ENCODE measurements at places on chromosomes 6 and 20.

DNA sequence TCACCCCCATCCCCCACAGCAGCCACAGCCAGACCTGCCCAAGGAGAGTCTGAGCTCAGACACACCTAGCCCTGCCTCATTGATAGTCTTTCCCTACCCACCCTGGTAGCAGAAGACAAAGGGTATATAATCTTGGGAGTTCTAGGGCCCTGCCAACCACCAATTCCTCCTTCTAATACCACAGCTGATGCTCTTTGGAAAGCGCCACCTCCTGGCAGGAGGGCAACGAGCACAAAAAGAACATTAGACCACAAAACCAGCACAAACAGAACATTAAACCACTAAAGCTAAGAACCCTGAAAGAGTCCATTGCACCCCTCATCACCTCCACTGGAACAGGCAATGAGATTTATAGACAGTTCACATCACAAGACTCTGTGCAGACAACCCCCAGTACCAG, 195.8 kb upstream of the FUT9 start:
- no peak for DNase-seq

GRCh38 chr6:110548110-110548847, 71.9 kb upstream of the SLC22A16 start:
- DNase-seq, result no peak

GRCh38 chr6:79797163-79797764, 150.1 kb downstream of the ELOVL4 start:
- DNase-seq, result no peak

DNA sequence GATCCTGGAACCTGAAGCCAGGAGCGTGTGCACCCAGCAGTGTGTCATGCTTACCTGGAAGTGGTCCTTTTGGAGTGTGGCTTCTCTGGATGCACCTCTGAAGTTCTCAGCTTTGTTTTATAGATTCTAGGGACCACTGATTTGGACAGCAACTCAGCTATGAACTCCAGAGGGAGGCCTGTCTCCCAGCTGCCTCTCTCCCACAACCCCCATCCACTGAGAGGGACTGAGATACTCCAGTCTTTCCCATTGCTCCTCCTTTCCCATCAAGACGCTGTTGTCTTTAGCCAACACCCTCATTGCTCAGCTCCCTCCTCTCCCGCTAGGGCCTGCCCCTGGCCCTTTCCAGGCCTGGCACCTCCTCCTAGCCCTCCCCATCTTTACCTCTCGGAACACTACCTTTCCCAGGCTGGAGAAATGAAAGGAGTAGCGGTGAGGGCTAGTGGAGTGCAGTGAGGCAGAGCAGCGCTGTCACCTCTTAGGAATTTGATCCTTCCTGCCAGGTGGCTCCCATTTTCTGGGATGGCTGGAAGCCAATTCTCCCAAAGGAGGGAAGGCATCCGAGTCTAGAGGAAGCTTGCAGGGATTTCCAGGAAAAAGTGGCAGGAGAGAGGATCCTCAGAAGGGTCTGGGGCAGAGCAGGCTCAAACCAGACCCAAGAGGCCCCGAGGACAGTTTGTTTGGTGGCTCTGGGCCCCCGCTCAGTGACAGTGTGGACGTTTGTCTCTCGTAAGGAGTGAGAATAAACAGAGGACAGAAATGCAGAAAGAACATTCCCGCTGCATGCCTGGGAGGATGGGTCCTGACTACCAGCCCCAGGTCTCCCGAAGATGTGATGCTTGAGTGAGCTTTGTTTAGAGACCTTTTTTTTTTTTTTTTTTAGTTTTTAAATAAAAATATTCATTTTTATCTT, at the start of gene LRRN4:
TSS of gene LRRN4 (minus strand) at position 285 of the 913 bp plus-strand sequence. CDS start 1,261 bp downstream, outside the sequence.
- no peak for DNase-seq

DNA sequence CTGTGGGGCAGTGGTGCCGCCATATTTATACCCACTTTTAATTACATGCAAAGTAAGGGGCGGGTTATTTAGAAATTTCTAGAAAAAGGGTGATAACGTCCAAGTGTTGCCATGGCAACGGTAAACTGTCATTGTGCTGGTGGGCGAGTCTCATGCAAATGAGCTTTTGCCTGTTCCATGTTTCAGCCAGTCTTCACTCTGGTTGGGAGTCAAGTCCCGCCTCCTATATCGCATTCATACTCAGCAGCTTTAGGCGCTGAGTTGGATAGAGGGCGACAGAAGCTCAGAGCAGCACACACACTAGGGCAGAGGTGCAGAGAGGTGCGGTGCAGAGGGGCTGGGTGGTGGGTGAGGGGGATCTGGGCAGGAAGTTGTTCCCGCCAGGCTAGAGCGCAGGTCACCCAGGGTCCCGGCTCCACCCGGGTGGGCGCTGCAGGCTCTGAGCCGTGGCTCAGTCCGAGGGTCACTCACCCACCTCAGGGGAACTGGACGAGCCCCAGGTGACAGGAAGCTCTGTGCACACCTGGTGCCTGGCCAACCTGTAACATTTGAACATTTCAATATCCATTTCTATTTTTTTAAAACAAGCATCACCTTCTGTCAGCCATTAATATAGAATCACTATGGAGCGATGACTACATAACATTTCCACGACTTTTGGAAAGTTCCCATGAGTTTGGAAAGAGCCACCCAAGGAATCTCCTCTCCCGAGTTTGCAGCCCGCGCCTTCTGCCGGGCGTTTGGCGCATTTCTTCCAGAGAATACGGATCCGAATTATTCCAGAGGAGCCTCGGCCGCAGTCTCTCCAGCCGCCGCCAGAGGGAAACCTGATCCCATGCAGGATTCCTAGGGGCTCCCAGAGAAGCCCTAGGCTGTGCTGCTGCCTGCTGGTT, 89.1 kb upstream of the PHACTR3 start:
- no peak for DNase-seq

GRCh38 chr20:4045741-4046140, 30.4 kb upstream of the RNF24 start:
- DNase-seq, result no peak

DNA sequence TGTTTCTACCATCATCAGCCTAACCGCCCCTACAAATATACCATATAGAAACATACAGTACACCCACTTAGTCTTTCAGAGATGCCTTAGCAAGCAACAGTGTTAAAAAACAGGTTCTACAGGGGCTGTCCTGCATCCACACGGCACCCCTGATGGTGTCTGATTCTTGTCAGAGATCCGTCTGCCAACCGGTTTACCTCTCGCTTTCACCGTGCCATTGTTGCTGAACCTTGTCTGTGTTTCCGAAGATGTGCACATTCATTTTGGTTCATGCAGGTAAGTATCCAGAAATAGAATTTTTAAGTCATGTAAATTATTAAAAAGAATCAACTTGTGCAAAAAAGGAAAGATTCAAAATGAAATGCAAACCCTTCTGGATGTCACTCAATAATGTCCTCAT, 52.9 kb downstream of the EPHA7 start:
- DNase-seq, result no peak

DNA sequence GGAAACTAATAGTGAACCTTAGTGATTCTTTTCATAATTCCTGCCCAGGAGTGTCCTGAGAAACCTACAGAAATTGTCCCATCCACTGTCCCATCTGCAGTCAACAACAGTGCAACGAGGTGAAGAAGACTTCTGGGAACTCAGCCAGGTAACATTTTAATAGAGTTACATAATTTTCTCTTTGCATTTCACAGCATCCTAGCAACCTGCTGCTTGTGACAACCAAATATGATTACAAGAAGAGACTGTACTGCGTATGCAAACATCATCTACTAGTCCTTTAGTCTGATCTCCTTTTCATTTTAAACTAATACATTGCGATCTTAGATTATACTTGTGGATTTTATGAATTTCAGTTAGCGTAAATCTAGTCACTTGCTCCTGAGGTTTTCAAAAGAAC, 951.6 kb downstream of the TFAP2A start:
- no peak for DNase-seq

DNA sequence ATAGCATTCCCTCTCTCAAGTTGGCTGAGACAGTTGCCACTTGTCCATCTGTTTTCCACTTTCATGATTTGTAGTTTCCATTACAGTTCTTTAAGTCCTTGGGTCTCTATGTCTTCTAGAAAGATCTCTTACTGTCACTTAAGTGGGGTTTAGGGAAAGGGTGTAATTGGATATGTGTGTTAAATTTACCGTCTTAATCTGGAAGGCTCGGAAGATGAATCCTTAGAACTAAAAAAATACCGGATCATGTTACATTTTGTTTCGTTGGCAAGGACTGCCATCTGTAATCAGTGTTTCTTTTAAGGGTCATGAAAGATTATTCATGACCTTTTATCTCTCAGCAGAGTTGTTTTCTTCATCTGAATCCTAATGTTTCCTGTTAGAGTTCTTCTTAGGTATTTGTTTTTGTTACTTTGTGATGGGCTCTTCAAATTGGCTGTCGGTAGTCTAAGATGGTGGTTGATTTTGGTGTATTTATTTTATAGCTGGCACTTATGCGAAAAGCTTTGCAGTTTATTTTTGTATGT, 21.8 kb upstream of the BTBD3 start:
- no peak for DNase-seq

GRCh38 chr6:7758456-7758855, 32.6 kb downstream of the BMP6 start:
- no peak for DNase-seq

DNA sequence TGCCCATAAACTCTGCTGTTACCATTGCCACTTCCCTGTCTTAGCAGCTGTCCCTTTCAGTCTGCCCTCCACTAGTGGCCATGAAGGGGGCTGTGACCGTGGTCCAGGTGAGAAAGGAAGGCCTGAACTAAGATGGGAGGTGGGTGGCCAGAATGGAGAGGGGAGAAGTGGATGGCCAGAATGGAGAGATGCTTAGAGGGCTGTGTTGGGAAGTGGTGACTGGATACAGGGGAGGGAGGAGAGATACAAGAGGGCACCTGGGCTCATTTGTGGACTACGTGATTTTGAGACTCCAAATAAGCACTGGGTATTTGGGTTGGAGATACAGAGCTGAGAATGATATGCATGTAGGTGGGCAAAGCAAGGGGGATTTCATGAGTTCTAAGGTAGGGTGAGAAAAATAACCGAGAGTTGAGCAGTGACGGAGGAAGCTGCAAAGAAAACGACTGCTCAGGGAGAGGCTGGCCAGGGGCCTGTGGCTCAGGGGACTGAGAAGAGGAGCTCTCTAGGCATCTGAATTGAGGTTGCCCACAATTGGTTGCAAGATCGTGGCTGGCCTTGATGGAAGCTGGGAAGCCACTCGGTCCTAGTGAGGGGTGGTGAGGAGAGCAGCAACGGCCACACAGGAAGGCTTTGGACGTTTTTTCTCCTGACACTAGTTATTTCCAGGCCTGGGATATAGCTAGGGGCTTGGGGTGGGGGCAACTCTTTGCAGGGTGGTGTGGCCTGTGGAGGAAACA, 36.9 kb downstream of the PANK2 start:
- DNase-seq, result no peak

DNA sequence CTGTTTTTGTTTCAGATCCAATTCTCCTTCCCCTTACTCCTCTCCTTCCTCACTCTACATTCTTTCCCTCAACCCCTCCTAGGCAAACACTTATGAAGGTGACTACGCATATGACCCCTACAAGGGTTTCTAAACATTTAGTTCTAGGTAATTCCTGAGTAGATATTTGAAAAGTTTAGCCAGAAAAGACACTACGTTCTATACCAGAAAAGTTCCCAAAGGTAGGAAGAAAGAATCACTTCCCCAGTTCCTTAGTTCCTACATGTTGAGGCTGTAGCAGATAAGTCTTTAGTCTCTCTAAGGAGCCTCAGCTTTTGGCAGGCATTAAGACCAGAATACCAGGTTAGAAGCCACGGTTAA, 11.6 kb downstream of the POU3F2 start:
- DNase-seq, result no peak

- no peak for DNase-seq
These were observed 386.9 kb upstream of the HSF2 start for GRCh38 chr6:122012578-122012977.

- no peak for DNase-seq
These were observed 32.8 kb downstream of the RAMACL start for GRCh38 chr6:166553563-166554271.

- DNase-seq, result no peak
These were observed 609.8 kb downstream of the RFPL4B start for GRCh38 chr6:112956696-112957535.

DNA sequence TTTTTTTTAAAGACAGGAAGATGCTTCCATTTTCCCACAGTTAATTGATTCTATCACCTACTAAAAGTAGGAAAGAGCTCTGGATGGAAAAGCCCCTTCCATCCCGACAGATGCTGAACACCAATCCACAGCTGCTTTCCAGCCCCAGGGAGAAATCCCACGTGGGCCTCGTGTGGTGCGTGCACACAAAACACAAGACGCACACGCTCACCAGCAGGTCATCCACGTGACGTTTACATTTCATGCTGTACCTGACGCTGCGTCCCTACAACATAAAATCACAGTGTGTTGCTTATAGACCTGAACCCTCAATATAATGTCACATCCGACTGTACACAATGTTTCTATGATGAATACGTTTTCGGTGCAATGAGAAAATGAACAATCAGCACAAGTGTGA, 50.2 kb upstream of the DACT2 start:
- no peak for DNase-seq

GRCh38 chr6:18022398-18023231, 35.2 kb upstream of the KIF13A start:
- no peak for DNase-seq

DNA sequence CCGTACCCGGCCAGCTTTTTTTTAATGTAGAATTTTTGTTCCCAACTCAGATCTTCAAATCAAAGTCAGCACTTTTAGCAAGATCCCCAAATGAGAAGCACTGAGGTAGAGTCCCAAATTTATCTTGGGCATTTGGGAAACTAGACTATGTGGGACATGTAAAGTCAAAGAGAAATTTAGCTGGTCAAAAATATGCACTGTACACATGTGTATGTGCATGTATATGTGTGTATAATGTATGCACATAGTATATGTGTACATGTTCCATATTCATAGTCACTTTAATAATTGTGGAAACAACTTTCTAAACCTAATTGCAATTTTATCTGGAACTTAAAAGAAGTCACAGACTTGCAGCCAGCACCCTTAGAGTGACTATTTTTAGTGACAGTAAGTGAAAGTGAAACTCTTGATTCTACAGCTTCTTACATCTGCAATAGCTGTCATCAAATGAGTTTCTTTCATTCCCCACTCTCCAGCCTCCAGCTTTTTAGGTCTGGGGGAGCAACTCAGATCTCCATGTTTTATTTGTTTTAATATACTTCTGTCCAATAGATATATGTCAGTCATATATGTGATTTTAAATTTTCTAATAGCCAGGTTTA, 53.6 kb downstream of the CDC40 start:
- DNase-seq, result no peak

All from cortex of kidney (tissue), 1 donor.